ENCODE measurements at places on chromosomes 2 and 18.

DNA sequence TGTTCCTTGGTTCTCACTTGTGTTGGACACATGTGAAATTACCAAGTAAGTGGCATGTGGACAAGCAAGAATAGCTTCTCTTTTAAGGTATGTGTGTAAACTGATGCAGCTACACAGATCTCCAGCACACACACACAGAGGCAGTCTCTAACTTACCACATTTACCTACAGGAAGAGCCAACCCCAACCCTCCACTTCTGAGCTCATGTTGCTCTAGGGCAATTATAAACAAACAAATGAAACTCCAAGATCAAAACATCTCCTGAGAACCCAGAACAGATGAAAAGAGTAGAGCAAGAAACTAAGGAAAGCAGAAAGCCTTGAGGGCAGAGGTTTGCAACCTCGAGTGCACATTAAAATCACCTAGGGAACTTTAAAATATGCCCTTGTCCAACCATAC, 16.0 kb upstream of the TMEM37 start:
- no peak for DNase-seq

GRCh38 chr2:39405364-39405763, 31.7 kb downstream of the MAP4K3 start:
- no peak for DNase-seq

DNA sequence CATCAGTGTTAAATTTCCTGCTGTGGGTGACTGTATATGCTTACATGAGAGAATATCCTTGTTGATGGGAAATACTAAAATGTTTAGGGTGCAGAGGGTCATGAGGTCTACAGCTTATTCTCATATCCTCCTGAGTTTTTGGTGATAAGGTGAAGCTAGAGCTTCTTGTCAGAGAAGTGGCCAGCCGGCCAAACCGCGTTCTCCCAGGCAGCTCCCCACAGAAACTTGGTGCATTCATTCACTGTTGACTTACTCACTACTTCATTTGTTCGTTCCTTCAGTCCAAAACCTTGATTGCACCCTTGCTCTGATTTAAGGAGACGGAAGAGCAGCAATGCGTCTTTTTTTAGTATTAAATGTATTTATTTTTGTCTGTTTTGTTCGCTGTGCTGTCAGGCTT, 8.7 kb downstream of the SNED1 start:
- DNase-seq = no peak

- DNase-seq = no peak
These were observed 19.5 kb upstream of the DARS1 start for GRCh38 chr2:136004965-136005364.

GRCh38 chr2:237858294-237859081, 935 bp upstream of the RAMP1 start:
- DNase-seq = peak; percentile 88

DNA sequence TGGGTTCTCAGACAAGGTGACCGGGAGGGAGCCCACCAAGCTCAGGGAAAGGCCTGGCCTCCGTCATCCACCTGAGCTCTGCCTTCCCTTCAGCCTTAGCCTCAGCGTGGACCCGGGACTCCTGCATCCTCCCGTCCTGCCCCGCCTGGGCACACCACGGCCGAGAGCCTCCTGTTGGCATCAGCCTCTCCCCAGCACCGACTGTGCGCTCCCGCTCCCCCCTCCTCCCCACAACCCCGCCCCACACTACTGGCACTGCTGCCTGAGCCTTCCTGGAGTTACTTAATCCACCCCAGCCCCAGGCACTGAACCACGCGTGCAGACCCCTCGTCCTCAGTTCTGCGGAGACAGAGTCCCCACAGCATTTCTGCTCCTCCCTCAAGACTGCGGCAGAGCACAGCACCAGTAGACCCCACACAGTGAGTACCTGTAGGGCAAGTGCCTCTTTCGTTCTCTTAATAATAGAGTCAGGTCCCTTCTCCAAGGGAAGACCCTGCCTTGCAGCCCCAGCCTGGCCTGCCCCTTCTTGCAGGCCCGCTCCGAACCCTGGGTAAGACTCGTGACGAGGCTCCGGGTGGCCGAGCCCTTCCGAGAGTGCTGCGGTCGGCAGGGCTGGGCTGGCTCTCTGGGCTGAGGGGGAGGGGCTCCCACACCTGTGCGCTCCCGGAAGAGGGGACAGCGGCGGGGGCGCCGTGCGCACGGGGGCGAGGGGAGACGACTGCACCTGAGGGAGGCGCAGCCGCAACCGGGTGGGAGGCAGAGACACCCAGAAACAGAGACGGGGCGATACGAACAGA, at the start of gene AMER3:
TSS of gene AMER3 (plus strand) at position 285 of the 797 bp plus-strand sequence. CDS start 6,533 bp downstream, outside the sequence.
- no peak for DNase-seq

DNA sequence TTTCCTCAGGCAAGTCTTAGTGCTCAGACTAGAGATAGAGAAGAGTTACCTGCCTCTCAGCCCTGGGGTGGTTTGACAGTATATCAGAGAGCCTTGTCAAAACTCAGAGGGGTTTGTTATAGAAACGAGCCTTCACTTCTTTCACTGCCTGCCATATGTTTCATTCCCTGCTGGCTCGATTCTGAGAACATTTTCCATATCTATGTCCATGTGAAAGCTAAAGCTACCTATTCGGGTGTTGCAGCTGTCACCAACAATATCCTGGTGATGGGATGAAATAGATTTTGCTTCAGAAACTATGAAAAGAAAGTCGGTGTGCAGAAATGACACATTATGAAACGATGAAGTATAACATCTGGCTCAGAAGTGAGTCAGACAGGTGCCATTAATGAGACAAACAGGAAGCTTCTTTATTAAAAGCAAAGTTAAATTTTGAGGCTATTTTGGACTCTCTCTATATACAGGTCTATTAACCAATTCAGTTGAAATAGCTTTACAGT, 56.1 kb upstream of the TANK start:
- DNase-seq = no peak

DNA sequence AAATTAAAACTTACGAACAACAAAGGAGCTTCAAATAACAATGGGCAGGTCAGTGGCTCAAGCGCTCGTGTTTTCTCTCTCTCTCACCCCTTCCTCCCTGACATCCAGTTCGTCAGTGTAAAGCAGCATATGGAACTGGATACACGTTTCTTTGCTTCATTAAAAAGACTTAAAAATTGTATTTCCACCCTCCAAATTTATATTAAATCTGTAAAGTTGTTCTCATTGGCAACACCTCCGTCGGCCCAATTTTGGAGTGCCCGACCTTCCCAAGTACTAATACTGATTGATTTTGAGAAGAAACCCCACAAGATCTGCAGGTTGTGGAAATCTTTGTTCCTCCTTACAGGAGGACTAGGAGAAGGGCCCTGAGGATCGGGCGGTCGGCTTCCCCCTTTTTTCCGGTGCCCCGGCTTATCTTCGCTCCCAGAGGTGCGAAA, 2.2 kb downstream of the TBR1 start:
- no peak for DNase-seq

DNA sequence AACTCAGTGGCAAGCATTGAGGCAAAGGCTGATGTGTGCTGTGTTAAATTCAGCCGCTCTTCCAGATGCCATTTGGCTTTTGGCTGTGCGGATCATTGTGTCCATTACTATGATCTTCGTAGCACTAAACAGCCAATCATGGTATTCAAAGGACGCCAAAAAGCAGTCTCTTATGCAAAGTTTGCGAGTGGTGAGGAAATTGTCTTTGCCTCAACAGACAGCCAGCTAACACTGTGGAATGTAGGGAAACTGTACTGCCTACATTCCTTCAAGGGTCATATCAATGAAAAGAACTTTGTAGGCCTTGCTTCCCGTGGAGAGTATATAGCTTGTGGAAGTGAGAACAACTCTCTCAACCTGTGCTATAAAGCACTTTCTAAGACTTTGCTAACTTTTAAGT, 195.5 kb upstream of the RAB12 start:
- DNase-seq = no peak

GRCh38 chr2:182862091-182862490, 4.3 kb downstream of the FRZB start:
- DNase-seq = no peak

DNA sequence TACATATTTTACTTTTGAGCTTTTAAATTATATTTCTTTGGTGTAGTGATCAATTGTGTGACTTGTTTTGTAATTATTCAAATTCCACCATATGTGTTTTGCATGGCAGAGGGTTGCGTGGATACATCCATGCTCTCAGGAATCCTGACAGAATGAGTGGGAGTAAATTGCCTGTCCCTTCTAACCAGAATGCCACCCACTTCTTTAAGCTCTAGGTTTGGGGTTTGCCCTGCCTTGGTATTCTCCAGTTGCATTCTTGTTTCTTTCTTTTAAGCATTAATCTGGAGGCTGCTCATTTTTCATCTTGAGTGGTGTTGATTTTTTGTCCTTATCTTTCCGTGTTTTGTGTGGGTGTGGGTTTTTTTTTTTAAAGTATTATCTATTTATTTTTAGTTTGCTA, 360.0 kb downstream of the PTPRM start:
- DNase-seq = no peak

DNA sequence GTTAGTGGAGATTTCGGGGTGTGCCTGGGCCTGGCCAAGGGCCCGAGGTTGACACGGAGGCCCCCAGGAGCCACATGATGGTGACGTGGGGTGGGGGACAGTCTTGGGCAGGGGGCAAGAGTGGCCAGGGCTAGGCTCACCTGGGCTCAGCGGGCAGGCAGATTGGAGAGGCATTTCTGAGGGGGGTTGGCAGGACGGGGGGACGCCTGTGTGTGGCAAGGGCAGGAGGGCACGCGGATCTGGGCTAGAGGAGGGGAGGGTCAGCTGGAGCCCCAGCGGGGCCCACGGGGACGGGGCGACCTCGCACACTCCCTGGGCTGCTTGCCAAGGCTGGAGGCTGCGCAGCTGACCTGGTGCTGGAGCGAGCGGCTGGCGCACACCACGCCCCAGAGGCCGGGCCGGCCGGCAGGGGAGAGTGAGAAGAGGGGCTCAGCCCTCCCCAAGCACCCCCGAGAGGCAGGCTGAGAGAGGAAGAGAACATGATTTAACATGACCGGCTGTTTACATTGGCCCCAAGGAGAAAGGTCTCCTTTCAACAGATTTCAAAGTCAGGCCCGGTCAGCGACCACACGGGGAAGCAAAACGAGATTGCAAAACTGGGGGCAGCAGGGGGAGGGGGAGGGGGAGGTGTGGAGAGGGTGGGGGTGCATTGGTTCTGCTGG, 38.0 kb upstream of the SNED1 start:
- DNase-seq = peak; percentile 60

GRCh38 chr2:208565690-208566416, 159.3 kb downstream of the PTH2R start:
- DNase-seq = no peak

- peak; percentile 75 for DNase-seq
These were observed 1.7 kb downstream of the TBC1D8 start for GRCh38 chr2:101149241-101150192.

DNA sequence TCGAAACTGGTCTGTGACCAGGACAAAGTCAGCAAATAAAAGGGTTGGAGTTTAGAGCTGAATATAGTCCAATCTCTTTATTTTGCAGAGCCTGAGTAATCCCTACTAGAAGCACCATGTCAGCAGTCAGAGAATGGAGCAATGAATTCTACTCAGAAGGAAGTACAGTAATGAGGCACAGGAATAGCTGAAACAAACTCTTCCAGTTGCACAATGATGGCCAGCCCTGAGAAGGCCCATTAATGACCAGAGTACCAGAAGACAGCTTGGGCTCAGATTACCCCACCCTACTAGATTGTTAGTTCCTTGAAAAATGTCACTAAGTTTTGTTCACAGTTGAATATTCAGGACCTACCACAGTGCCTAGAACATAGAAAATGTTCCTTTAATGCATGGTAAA, 40.3 kb upstream of the SCG2 start:
- peak; percentile 36 for DNase-seq

Data from suppressor macrophage (primary cell).